Thyroid gland (tissue), 4 donors: ENCODE measurements at places on chromosomes 4 and X.

- DNase-seq: no peak
- H3K27me3 ChIP-seq: no peaks in the 10 kb centered on the region
- no peaks in the 10 kb centered on the region for H3K4me1 ChIP-seq
- no peak overlapping the region for H3K4me3 ChIP-seq
- H3K36me3 ChIP-seq: no peaks in the 10 kb centered on the region
- no peak overlapping the region for H3K27ac ChIP-seq
Measured at GRCh38 chr4:31908261-31908660, 1188.1 kb downstream of the PCDH7 start.

DNA sequence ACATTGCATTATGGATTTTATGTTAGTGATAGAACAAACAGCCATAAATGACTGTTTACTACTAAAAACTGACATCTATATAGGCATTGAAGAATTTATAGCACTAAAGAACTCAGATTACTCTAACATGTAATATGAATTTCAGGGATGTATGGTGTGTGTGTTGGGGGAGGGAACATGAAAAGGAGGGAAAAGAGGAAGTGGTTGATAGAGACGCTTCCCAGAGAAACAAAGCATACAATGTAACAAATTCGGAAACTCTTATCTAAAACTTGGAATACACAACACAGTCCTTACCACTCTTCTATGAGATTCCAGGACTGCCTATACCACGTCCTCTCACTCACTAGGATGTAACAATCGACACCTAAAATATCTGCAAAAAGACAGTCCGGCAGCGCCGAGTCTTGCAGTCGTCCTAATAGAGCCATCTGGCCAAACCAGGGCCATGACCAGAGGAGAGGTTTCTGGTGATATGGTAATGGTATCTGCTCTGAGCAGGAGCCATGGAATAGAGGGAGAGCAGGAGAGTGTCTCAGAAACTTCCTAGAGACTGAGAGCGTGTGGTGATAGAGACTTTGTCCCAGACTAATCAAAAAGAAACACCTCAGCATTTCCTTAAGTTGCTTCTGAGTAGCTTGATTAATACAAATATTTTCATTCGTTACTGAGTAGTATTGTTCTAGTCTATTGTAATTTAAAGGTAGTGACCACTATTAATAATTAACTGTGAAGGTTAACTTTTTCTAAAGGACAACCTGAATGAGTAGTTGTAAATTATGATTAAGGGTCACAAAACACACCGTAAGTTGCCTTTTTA, 251.9 kb upstream of the ETNPPL start:
- H3K4me3 ChIP-seq: no peak overlapping the region
- H3K27me3 ChIP-seq: no peaks in the 10 kb centered on the region
- H3K27ac ChIP-seq: no peak overlapping the region
- no peaks in the 10 kb centered on the region for H3K36me3 ChIP-seq
- DNase-seq: no peak
- H3K4me1 ChIP-seq: no peaks in the 10 kb centered on the region

DNA sequence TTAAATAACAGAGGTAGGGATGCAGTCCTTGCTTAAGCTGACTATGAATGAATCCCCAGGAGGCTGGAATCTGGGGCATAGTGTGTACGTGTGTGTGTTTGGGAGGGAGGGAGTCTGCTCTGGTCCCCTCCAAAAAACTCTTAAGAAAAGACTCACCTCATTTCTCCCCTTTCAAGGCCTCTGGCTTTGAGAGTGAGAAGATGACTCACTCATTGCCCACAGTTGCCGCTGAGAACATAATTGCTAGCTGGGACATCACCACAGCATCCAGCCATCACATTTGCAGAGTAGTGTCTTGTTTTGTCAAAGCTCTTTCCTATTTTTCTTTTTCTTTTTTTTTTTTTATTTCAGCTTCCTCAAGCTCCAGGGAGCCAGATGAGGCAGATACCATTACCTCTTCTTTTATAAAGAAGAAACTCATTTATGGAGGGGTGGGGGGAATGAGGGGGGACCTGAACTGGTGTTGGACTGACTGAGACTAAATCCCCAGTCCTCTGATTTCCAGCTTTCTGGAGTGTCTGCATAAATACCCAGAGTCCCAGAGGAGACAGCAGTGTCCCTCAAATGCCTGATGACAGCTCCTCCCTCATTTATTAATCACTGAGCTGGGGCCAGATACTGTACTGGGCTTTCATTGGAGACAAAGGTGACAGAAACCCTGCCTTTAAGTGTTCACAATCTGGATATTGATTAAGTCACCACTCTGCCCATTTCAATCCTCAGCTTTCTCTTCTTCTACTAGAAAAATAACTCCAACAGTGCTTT, 61.9 kb upstream of the LAS1L start:
- no peak for DNase-seq
- no peak overlapping the region for H3K4me3 ChIP-seq
- no peaks in the 10 kb centered on the region for H3K27me3 ChIP-seq
- H3K4me1 ChIP-seq: peaks cover 7% of the 10 kb centered on the region
- H3K36me3 ChIP-seq: no peaks in the 10 kb centered on the region

DNA sequence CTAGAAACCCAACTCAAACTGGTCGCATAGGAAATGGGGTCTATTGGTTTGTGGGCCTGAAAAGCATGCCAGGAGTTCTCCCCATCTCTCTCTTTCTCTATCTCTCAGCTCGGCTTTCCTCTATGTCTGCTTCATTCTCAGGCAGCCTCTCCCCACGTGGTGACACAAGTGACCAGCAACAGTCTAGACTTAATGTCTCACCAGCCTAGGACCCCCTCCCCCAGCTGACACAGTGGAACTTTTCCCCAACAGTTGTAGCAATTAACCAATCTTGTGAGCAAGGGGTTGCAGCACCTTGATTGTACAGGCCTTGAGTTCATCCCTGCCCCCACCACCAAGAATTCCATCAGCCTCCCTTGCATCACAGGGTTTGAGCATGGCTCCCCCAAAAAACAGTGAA, 159.8 kb upstream of the KIT start:
- no peak for DNase-seq
- no peaks in the 10 kb centered on the region for H3K27me3 ChIP-seq
- no peak overlapping the region for H3K4me3 ChIP-seq
- H3K4me1 ChIP-seq: no peaks in the 10 kb centered on the region
- H3K36me3 ChIP-seq: no peaks in the 10 kb centered on the region

DNA sequence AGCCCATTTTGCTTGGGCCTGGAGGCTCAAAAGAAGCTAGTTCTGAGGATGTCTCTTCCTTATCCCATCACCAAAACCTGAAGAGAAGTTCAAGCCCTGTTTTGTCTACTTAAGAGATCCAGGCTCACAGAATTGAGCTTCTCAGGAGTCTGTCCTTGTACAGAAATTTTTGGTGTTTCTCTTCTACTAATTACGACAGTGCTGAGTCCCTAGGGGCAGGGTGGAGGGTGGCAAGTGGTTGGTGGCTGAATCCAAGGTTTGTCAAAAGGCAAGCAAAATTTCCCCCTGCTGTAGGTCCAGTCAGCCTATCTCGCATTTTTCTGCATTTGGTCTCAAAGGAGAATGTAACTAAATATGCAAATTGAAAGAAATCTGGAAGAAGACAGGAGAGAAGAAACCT, 377.9 kb downstream of the SMARCA1 start:
- no peak for DNase-seq
- H3K27ac ChIP-seq: no peak overlapping the region
- H3K4me3 ChIP-seq: no peak overlapping the region
- no peaks in the 10 kb centered on the region for H3K36me3 ChIP-seq
- no peaks in the 10 kb centered on the region for H3K4me1 ChIP-seq
- no peaks in the 10 kb centered on the region for H3K27me3 ChIP-seq

DNA sequence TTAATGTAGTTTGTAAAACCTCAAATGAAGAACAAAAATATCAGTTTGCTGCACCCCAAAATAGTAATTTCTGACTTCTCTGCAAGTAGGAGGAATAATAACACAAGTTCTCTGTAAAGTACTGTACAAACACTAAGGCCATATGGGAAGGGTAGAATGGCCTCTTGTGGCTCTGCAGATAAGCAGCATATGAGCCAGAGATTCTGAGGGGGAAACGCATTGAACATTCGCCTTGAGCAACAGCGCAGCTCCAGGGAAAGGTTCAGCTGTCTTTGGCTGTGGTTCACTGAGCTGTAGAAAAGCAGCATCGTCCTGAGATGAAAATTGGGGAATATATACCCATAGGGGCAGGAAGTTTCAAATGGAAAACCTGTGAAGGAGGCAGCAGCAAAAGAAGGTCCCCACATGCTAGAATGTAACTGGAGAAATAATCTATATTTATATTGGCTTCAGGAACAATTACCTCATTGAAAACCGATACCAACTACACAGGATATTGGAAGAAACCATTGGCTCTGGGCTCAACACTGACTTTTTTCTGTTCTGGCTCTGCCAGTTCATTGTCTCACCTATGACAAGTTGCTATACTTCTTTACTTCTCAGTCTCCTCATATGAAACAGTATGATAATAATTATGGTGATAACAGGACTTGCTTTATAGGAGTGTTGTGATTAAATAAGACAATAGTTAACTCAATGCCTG, 357.6 kb upstream of the CPEB2 start:
- H3K36me3 ChIP-seq: no peaks in the 10 kb centered on the region
- no peak overlapping the region for H3K27ac ChIP-seq
- H3K4me1 ChIP-seq: no peaks in the 10 kb centered on the region
- no peak for DNase-seq
- H3K4me3 ChIP-seq: no peak overlapping the region

- no peak for DNase-seq
- no peak overlapping the region for H3K4me3 ChIP-seq
- H3K27ac ChIP-seq: no peak overlapping the region
- H3K4me1 ChIP-seq: no peaks in the 10 kb centered on the region
Measured at GRCh38 chrX:55709735-55710134, 7.8 kb upstream of the RRAGB start.

DNA sequence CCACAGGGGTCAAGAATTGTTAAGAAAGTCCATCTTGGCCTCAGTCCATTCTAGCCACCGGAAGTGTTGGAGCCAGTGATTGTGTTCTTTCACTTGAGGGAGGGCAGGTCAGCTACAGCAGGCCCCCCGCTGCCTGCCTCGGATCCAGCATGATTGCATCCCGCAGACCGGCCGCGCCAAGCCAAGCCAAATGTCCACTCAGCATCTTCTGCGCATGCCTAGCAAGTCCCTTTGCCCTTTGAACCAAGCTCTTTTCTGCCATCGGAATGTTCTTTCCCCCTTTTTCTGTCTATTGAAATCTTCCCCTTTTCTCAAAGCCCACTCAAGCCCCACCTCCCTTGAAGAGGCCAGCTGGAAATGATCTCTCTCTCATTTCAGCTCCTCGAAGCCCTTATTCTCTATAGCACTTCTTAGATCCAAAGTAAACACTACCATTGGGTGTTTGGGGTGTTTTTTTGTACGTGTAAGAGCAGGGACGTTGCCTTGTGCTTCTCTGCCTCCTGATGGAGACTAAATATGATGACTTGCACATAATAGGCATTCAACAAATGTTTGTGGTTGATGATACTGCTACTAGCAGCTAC, 147.8 kb upstream of the BCOR start:
- H3K27ac ChIP-seq: no peak overlapping the region
- H3K36me3 ChIP-seq: no peaks in the 10 kb centered on the region
- no peaks in the 10 kb centered on the region for H3K27me3 ChIP-seq
